ENCODE measurements at places on chromosomes 3 and 15.
A peak's percentile ranks its signal among the peaks of the same experiment; 100 is the strongest.

- DNase-seq: peak; percentile 2
Measured at GRCh38 chr3:66236281-66236680, 15.5 kb downstream of the SLC25A26 start.

DNA sequence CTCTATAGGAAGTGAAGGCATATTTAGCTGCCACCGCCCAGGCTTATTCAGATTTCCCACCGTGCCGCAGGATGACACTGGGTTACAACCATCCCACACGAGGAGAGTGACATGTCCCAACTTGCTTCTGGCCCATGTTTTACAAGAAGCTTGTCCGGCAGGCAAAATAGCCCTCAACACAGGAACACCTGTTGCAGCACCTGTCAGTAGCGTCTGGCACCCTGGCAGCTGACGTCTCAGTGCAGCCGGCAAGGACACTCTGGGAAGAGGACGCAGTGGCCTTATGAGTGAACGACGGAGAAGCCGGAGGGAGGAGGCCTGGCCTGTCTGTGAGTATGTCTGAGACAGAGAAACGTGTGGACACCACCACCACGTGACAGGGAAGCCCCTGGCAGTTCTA, 32.1 kb downstream of the FAM174B start:
- DNase-seq: no peak

GRCh38 chr3:86740751-86741150, 250.2 kb downstream of the VGLL3 start:
- DNase-seq: no peak

DNA sequence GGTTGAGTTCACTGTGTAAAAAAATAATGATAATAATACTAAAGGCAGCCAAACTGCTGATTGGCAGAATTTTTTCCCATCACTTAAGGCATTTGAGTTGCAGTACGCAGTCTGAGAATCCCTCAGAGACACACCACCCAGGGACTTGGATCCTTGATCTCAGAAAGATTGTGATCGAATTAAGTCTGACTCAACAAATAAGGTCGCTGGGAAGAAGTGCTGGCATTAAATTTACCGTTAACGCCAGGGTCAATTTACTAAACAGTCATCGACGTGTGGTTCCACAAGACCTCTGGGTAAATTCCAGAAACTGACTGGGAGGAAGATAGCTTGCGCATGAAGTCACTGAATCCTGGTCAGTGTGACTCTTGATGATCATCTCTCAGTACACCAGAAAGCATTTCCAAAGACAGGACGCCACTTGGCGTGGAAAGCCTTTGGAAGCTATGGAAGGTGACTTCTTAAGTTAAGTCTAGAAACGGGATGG, 48.3 kb upstream of the CGNL1 start:
- no peak for DNase-seq

- no peak for DNase-seq
Measured at GRCh38 chr3:144995856-144996255, 1024.2 kb downstream of the DIPK2A start.

DNA sequence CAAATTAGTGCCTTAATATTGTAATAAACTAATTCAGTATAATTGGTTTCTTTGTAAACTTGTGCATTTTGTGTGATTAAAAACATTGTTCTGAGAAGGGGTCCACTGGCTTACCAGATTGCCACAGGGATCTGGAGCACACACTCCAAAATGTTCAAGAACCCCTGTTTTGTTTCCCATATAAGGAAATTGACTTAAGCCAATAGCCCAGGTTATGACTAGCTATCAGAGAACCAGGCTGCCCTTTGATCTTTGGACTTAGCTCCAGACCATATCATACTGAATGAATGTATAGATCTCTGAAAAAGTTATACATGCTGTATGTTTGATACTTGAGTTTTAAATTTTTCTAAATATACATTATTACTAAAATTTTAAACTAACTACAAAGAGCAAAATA, 91.7 kb downstream of the NPTN start:
- DNase-seq: no peak

GRCh38 chr15:78440375-78441373, 2.7 kb downstream of the IREB2 start:
- no peak for DNase-seq

- DNase-seq: no peak
Measured at GRCh38 chr3:64730681-64731080, 42.9 kb upstream of the ADAMTS9 start.

- no peak for DNase-seq
Measured at GRCh38 chr3:56754741-56755417, 46.9 kb downstream of the ARHGEF3 start.

DNA sequence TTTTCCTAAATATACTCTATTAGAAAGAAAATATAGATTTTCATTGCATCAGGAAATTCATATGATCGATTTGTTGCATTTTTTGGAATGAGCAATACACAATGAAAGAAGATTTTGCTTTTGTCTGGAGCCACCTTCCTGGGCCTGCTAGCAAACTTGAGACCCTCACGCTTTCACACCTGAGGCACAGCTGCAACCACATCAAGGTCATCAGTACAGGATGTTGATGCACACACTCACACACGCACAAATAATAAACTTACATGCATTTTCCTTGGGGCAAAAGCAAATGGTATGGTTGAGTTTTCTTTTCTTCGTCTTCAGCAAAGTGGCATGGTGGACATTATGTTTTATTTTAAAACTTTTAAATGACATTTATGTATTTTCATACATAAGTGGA, 64.8 kb upstream of the SATB1 start:
- DNase-seq: no peak

- no peak for DNase-seq
Measured at GRCh38 chr3:134355416-134355815, 18.8 kb downstream of the AMOTL2 start.

DNA sequence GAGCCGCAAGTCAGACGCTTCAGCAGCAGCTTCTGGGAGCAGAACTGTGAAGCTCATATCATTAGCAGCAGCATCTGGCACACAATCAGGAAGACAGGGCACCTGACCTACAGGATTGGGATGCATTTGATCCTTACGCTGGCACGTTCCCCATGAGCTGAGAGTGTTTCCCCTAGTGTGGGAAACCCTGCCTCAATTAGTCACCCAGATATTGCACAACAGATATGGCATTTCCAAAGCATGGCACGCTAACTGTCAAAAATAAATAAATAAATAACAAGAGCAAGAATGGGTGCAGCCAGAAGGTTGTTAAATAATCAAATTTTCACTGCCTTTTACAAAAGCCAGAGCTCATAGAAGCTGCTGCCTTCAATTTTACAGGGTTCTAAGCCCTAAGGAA, 189.6 kb upstream of the THBS1 start:
- DNase-seq: no peak

DNA sequence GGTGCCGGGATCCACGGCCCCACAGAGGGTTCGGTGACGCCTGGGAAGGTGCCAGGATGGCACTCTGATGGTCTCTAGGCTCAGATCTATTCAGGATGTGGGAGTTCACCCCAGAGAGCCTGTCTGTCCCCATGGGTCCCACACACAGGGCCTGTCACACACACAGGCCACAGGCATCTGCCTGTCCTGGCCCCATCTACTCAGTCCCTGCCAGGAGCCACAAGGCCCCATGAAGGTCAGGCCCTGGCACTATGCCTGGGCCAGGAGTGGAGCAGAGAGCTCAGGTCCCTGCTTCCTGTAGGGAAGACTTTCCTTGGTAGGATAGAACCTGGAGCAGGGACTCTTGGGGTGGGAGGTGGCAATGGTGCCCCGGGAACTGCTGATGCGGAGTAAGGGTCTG, 49.0 kb upstream of the FURIN start:
- DNase-seq: no peak

DNA sequence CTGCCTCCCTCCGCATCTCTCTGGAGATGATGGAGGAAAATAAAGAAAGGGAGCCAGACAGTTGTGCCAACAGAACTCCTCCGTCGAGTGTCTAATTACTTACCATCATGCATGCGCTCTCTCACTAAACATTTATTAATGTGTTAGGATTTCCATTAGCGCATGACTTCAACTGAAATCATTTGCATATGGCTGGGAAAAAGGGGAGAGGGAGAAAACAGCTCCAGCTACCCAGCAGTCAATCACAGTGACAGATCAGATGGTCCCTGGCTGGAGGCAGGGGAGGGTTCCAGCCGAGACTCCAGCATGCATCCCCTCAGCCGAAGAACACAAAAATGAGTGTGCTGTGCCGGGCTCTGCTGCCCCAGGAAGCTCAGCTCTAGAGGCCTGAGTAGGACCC, 6.8 kb upstream of the RHO start:
- DNase-seq: no peak

- DNase-seq: no peak
Measured at GRCh38 chr3:151925876-151926275, 52.4 kb downstream of the SUCNR1 start.

DNA sequence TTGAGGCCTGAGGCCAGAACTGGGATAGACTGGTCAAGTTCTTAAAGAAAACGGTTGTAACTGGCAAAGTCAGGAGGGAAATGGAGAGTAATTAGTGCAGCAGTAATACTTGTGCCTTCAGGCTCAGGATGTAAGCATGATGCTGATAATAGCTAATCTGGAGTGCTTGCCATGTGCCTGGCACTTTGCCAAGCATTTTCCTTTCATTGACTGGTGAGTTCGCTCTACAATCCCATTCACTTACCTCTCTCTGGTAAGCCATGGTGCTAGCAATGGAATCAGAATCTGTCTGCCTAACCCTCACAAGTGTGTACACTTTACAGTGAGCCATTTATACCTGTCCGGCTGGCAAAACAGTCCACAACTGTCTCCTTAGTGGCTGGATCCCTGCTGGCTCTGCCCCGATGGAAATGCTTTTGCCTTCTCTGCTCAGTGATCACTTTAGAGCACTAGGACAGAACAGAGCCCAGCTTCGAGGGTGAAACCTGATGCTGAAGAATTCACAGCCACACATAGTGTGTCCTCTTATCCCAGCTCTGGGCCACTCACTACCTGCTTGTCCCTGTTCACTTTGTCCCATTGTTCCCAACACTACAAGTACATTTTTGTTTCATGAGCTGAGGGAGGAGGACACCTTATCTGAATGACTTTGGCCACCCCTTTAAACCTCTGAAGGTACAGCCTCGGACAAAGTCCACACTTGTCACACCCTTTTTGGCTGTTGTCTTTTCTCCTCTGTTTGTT, 10.3 kb downstream of the CHP1 start:
- DNase-seq: no peak

DNA sequence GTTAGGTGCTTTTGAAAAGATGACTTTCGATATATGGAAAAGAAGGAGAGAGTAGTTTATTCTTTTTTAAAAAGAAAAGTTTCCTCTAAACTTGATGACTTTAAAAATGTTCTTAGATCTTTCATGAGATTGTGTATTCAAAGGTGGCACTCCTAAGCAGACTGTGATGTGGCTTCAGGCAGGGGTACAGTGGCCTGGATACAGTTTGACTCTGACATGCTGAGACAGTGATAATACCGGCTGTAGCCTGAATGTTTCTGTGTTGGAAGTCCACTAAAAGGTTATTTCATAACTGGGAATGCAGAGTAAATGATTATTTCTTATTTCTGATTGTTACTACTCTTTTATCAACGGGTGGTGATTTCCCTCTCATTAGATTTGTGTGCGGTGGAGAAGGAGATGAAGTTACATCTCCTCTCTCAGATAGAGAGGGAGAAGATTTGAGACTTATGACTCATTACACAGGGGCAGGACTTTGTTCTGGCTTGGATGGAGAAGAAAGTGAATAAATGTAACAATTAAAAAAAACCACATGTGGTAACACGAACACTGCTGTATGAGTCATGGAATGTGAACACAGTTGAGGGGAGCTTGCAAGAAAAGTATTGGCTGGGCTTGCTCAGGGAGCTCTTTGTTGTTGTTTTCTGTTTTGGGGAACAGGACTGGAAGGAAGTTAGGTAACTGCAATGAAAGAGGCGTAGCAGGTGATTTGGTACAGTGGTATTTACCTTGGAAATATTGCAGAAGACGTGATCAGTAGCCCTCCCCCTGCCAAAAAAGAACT, 21.6 kb downstream of the SPTSSB start:
- DNase-seq: peak; percentile 90

- no peak for DNase-seq
Measured at GRCh38 chr3:139448104-139448503, 28.2 kb downstream of the RBP2 start.

DNA sequence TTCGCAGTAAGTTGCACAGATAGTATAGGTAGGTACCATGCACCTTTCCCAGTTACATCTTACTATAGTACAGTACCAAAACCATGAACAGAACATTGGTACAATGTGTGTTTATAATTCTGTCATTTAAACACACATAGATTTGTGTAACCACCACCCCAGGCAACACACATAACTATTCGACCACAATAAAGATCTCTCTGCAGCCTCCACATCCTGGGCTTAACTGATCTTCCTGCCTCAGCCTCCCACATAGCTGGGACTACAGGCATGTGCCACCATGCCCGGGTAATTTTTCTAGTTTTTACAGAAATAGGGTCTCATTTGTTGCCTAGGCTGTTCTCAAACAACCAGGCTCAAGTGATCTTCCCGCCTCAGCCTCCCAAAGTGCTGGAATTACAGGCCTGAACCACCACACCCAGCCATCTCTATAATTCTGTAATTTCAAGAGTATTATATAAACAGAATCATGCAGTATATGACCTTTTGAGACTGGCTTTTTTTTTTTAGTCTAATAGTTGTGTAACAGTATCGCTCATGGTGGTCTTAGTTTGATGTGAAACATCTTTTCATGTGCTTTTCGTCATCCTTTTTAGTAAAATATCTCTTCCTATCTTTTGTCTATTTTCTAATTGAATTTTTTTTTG, 13.3 kb upstream of the TMF1 start:
- no peak for DNase-seq

- no peak for DNase-seq
Measured at GRCh38 chr3:17151598-17152373, 267.0 kb downstream of the PLCL2 start.

DNA sequence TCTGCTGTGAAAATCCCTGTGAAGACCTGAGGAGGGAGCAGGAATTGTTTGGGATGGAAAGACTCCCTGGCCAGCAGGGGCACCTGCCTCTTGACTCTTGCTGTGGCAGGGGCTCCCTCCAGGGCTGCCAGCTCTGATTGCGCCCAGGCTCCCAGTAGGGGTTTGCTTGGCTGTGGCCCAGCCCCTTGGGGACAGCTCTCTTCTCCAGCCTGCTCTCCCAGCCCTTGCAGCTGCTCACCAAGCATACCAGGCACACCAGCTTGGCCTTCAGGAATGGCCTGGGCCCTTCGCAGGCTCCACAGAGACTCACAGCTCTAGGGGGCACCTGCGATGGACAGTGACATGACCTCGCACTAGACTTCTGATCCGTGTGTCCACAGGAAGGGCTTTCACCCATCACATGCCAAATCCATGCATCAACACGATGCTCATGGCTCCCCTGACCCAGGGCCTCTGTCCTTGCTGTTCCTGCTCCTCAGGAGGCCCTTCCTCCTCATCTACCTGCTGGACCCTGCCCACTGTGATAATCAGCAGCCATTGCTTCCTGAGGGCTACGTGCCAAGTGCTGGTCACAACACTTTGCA, 61.8 kb downstream of the SCN5A start:
- DNase-seq: no peak

- DNase-seq: no peak
Measured at GRCh38 chr15:64522226-64522823, 61.9 kb downstream of the ZNF609 start.

GRCh38 chr3:168095611-168096209, at the start of gene GOLIM4:
TSS of gene GOLIM4 (minus strand) at chr3:168095924. CDS start at chr3:168095285, 639 bp downstream.
- peak; percentile 92 for DNase-seq

- DNase-seq: no peak
Measured at GRCh38 chr3:187932530-187932929, 187.3 kb upstream of the BCL6 start.

Measured in HCT116 (cell line).